Uterus (tissue), 4 donors: ENCODE measurements at places on chromosomes 3 and 15. TPM values are rescaled to one million over a fixed set of nuclear protein-coding genes. Genes with fewer than 3 reads are reported as not detected.

- H3K27ac ChIP-seq, result no peak overlapping the region
- no peak for DNase-seq
- no peaks in the 10 kb centered on the region for H3K27me3 ChIP-seq
- no peaks in the 10 kb centered on the region for H3K36me3 ChIP-seq
Observed at GRCh38 chr3:117200962-117201361, 491.4 kb downstream of the TUSC7 start.

DNA sequence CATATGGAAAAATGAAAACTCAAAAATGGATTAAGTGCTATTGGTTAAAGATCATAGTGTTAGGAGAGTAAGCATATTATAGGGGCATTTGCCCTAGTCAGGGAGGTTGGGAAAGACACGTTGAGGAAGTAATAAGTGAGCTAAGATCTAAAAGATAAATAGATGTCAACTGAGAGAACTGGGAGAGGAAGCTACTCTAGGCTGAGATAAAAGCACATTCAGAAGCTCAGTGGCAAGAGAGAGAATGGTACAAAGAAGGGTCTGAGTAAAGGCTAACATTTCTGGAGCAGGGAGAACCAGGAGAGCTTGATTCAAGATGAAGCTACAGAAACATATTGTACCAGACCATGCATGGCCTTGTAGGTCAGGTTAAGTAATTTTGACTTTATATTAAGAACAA is 63.9 kb downstream of the TRPC1 start:
- no peaks in the 10 kb centered on the region for H3K27me3 ChIP-seq
- H3K27ac ChIP-seq, result no peak overlapping the region
- H3K4me1 ChIP-seq, result no peaks in the 10 kb centered on the region
- H3K36me3 ChIP-seq, result no peaks in the 10 kb centered on the region

- H3K36me3 ChIP-seq, result no peaks in the 10 kb centered on the region
- H3K27ac ChIP-seq, result no peak overlapping the region
- no peak for DNase-seq
- H3K4me1 ChIP-seq, result no peaks in the 10 kb centered on the region
- no peaks in the 10 kb centered on the region for H3K27me3 ChIP-seq
Observed at GRCh38 chr15:69537901-69538300, 85.3 kb downstream of the RPLP1 start.

Gene OXTR
- total RNA-seq, result 0.27 TPM

Gene ALS2CL
- total RNA-seq, result 75.3 TPM

Gene PP2D1
- not detected for total RNA-seq
